8988T (cell line): ENCODE measurements at places on chromosomes 4 and X.

DNA sequence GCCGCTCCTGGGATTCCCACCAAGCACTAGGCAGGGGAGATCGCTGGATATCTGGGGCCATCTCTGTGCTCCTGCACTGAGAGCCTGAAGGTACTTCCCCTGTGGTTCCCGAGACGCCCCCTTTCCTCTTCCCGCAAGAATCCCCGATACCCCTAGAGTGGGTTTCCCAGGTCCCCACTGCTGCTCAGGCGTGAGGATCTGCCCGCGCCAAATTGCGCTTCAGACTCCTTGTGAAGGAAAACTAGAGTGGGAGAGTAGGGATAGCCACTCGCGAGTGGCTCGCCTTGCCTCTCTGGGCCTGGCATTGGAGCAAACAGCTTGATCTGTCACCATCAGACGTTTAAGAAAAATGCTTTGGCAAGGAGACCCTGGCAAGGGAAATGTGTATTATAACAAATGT lies 1.5 kb downstream of the IL1RAPL2 start:
- no peak for DNase-seq

GRCh38 chr4:39369301-39369700 lies 3.1 kb upstream of the RFC1 start:
- no peak for DNase-seq

DNA sequence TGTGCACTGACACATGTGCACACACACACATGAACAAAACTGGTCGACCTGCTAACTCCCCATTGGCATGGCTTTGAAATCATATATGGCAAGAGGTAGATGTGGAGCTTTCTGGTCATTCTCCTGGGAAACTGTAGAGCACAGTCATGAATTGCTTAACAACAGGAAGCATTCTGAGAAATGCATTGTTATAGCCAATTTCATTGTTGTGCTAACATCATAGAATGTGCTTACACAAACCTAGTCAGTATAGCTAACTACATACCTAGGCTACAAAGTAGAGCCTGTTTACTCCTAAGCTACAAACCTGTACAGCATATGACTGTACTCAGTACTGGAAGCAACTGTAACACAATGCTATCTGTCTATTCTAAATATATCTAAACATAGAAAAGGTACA lies 134.2 kb upstream of the SH3RF1 start:
- DNase-seq = no peak

GRCh38 chrX:118215346-118215745 lies 98.7 kb upstream of the KLHL13 start:
- no peak for DNase-seq

GRCh38 chrX:2348211-2348610 lies 152.6 kb downstream of the DHRSX start:
- DNase-seq = no peak

GRCh38 chr4:40956721-40957255 lies 207.0 kb downstream of the NSUN7 start:
- DNase-seq = no peak

GRCh38 chrX:28552322-28552721 lies 34.9 kb upstream of the IL1RAPL1 start:
- DNase-seq = no peak

DNA sequence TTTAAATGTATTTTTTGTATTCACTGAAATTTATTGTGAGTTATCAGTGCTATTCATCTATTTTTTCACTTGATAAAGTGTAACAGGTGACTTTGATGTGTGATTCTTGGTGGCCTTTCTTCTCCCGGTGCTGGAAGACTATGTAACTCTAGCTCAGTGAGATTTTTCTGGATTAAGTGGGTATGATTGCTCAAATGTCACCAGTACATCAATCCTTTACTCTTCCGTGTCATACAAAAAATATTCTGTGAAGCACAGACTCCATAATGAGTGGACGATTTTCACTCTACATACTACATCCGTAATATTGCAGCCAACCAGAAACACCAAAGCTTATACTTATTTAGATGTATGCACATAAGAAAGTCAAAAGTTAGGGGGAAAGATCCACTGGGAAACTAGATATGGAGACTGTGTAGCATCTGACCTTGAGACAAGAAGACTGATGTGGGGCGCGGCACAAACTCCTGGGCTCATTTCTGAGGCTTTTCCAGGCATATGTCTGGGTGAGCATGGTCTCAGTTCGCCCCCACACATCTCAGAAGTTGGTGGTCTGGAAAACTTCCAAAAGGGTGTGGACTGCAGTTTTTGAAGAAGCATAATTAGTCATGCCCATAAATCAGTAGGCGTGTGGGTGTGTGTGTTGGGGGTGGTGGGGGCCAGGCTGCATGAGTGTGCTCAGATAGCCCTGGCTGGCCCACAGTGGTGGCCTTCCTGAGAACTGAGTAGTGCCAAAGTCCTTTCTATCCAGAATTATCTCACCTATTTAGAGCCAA lies 53.9 kb upstream of the TENM3 start:
- DNase-seq = no peak

GRCh38 chrX:111013778-111014455 lies 82.1 kb upstream of the PAK3 start:
- no peak for DNase-seq

DNA sequence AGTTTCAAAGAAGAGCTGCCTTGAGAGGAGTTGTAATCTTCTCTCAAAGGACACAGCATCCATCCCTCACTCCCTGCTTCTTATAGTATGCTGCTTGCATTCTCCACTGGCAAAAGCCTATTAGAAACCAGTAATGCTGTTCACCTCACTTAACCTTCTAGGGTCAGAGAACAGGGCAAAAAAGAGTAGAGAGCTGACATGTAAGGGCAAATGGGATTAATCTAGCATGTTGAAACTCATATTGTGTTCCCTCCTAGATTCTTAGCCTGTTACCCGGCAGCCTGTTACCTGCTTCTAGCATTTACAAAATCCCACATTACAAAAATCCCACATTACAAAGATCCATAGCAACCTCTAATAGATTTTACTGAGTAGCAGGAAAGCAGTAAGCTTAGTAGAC lies 244.7 kb downstream of the SLC7A11 start:
- DNase-seq = no peak

DNA sequence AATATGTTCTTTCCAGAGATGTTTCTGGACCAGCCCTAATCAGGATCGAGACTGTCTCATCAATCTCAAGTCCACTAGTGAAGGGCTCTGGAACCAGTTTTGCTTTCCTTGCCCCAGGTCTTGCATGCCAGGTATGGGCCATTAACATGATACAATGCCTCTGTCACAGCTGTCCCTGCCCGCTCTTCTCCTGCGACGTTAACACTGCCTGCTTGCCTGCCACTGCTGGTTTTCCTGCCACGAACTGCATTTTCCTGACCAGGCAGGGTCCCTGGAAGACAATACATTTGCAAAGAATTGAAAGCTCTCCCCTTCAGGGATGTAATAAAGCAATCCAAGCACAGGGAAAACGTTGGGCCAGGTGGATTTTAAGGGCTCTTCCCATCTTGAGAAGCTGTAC lies 200.3 kb downstream of the MID1 start:
- DNase-seq = no peak

DNA sequence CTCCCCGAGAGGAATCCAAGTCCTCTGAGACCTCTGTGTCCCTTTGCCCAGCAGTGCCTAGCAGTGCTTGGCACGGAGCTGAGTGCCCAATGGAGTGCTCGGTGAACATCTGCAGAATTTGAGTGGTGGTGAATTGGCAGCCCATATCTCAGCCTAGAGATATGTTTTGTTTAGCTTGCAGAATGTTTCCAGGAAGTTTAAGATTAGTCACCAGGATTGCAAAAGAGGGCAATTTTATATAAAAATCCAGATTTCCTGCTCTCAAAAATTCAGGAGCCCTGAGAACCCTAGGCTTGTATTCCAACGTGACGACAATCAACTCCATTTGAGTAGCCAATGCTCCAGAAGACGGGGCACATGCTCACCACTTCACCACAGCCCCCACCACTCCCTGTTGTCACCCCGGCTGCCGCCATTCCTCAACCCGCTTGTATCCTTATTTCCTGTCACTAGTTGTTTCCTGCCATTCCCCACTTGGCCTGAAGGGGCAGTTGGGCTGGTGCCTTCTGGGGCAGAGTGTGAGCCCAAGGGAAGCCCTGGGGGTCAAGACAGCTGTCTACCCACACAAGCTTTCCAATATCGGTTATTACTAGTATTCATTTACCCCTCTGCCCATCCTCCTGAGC lies 116.9 kb downstream of the EFNB1 start:
- no peak for DNase-seq

DNA sequence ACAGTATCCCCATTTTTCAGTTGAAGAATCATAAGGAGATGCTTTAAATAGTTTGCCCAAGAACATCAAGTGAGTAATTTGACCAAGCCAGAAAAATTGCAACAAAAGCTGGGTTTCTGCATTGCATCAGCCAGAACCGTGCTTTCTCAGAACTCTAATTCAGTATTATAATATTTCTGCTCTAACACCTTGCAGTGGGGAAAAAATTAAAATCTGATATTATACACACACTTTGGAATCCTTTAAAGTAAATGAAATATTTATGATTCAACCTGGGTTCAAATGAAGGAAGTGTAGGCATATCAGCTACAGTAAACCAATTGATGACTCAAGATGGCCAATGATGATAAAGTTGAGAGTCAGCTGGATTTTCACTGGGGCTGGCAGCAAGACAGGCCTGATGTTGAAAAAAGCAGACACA lies 387.6 kb upstream of the ZFP42 start:
- DNase-seq = no peak

- no peak for DNase-seq
These were observed 2.3 kb upstream of the FOXP3 start for GRCh38 chrX:49266523-49267445.

- no peak for DNase-seq
These were observed 9.3 kb downstream of the TKTL1 start for GRCh38 chrX:154304846-154305245.

GRCh38 chr4:161121451-161121850 lies 1042.3 kb downstream of the FSTL5 start:
- DNase-seq = no peak

- no peak for DNase-seq
These were observed 1941.5 kb upstream of the PCDH10 start for GRCh38 chr4:131207589-131207988.

- DNase-seq = no peak
These were observed 30.8 kb upstream of the FAM241A start for GRCh38 chr4:112114452-112114851.

DNA sequence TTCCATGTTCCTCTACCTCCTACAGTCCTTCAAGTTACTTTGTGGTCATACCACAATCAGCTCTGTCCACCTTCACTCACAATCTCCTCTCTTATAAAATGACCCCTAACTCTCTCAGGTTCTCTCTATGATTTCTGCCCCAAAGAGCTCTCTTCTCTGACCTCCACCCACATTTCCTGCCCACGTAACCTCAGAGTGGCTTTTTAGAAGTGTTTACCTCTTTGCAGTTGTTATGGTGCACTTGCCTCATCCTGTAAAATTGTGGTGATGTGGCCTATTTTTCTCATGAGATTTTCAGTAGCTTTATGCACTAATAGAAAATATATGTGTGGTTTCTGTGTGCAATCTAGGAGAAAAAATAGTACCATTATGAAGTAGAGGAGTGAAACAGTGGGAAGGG lies 215.8 kb downstream of the PACRGL start:
- DNase-seq = no peak

GRCh38 chrX:48826876-48827653 lies 752 bp downstream of the ERAS start:
- DNase-seq = no peak

GRCh38 chrX:77668391-77669237 lies 117.4 kb downstream of the ATRX start:
- no peak for DNase-seq

DNA sequence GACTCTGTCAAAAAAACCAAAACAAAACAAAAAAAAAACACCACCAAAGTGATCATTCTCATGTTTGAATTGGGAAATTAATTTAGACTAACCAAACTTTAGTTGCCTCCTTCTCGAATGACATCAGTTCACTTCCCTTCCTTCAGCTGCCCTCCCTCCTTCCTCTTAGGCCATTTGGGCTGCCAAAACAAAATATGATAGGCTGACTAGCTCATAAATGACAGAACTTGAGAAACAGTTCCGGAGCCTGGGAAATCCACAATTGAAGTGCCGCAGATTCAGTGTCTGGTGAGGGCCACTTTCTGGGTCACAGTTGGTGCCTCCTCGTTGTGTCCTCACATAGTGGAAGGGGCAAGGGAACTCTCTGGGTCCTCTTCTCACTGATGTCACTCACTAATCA lies 16.1 kb upstream of the WAS start:
- no peak for DNase-seq

DNA sequence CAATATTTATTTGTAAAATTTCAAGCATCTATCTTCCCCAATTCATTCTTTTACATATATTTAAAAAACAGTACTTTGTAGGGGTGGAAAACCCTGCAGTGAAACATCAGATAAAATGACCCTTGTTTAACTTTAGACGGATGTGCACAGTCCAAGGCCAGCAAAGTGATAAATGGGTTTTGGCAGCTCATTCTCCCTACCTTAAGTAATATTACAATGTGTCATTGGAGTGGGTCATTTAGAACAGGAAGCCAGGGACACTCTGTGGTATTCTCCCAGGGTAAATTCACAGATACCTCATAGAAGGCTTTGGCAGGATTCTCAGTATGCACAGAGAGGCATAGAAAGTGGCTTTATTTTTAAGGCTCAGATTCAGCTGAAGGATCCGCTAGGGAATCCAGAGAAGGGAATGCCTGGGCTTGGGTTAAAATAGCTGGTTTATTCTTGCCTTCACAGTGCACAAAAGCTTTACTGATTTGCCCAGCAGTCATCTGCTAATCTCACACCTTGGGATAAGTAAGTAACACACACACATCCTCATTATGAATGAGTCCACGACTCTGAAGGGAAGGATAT lies 206.7 kb downstream of the RASL11B start:
- DNase-seq = no peak

GRCh38 chr4:22482250-22483127 lies 33.4 kb downstream of the ADGRA3 start:
- DNase-seq = no peak

GRCh38 chr4:44916411-44916810 lies 190.1 kb upstream of the GNPDA2 start:
- no peak for DNase-seq

DNA sequence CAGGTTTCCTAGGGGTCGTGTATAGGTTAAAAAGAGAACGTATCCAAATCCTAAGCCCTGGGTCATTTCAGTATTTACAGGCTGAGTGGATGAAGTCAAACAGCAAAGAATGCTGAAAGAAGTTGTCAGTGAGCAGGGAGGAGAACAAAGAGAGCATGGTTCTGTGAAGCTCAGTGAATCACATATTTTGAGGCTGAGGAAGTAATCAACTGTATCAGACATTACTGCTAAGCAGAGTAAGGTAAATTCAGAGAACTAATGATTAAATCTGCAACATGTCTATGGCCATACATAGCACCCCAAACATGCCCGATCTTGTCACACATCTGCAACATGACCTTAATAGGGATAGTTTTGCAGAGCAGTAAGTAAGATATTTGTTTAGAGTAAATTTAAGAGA lies 1130.3 kb downstream of the RAPGEF2 start:
- no peak for DNase-seq

GRCh38 chr4:141213550-141213991 lies 7.1 kb upstream of the ZNF330 start:
- no peak for DNase-seq

DNA sequence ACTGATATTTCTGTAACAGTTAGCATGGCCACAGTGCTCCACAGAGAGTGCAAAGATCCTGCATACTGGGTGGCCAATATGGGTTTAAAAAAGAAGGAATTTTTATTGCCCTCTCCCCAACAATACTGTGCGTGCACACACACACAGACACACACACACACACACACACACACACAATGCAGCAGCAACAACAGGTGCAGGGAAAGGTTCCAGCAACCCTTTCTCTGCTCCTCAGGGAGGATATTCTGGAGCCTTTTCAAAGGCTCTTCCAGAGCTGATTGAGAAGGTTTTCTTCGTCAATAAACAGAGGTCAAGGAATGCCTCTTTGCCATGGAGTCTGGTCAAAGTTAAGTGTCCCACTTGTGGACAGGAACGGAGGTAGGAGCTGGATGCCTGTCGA lies 84.8 kb upstream of the ZFP42 start:
- no peak for DNase-seq
